Jurkat, Clone E6-1 (cell line): ENCODE measurements at places on chromosomes 5 and 9.

GRCh38 chr5:120122703-120123102 lies 341.4 kb upstream of the PRR16 start:
- DNase-seq, result no peak

DNA sequence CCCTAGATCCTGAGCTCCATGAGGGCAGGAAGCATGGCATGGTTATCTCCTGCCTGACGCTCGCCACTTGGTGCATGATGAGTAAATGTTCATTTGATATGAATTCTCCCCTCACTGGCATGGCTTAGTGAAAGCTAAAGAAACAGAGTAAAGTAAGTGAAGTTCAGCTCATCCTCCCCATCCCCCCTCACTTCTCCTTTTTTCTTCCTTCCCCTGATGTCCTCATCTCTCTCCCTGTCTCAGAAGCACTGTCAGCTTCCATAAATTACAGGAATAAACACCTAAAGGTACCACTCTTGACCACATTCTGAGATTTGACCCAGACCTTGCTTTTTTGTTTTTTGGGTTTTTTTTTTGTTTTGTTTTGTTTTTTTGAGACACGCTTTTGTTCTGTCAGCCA lies 73.3 kb downstream of the SNX18 start:
- no peak for DNase-seq

GRCh38 chr5:74173241-74173640 lies 467.3 kb downstream of the ENC1 start:
- DNase-seq, result no peak

DNA sequence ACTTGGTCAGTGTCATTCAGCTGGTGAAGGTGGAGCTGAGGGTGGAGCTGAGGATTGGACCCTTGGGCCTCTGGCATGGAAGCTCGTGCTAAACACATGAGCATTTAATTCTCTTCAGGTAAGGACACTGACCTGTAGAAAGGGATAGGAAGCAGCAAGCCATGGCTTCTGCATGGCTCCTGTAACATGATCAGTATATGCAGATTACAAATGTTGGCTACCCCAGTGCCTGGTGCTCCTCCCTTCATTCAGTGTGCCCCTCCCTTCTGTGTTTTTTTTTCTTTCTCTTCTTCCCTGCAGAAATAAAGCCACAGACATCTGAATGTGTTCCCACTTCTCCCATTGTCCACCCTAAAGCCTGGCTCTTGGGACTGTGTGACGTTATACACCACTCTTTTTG lies 52.9 kb downstream of the ARHGAP26 start:
- no peak for DNase-seq

DNA sequence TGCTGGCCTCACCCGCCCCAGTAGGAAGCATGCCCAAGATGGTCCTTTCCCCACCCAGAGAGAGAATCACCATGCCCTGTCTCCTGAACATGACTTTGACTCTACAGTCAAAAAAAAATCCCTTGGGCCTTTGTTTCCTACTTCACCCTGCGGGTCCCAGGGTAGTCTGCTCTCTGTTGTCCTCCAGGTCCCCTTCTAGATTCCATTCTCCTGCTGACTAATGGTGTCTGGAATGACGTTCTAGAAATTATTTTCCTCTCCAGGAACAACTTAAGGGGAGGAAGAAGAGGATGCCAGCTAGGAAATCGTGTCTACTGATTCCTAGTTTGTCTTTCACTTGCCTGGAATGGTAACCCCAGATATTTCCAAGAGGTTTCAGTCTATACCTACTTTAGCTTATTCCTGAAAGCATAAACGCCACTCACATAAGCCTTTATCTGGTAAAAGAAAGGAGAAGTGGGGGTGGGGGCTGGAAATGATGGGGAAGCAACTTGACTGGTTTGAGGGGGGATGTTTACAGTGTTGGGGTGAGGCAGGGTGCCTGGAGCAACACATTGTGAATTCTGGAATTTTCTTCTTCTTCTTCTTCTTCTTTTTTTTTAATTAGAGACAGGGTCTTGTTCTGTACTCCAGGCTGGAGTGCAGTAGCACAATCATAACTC lies 93.9 kb downstream of the SNX18 start:
- no peak for DNase-seq

DNA sequence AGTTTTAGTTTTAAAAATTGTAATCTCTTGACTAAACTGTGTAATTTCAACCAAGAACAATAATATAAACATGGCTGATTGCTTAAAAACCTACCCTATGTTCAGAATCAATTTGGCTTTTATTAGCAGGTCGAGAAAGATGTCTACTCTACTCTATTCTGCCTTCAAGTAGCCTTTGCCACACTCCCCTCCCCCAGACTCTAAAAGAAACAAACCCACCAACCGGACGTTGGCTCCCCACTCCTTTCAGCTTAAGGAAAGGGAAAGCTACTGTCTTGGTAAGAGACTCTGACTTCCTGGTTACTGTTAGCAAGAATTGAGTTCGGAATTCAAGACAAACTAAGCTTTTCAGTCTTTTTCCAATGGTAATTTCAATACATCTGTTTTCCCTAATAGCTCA lies 46.7 kb downstream of the TNFAIP8 start:
- DNase-seq, result no peak

GRCh38 chr5:172548311-172548731 lies 92.7 kb upstream of the NEURL1B start:
- no peak for DNase-seq

- DNase-seq, result no peak
Observed at GRCh38 chr5:133309984-133310621, 258.3 kb downstream of the HSPA4 start.

DNA sequence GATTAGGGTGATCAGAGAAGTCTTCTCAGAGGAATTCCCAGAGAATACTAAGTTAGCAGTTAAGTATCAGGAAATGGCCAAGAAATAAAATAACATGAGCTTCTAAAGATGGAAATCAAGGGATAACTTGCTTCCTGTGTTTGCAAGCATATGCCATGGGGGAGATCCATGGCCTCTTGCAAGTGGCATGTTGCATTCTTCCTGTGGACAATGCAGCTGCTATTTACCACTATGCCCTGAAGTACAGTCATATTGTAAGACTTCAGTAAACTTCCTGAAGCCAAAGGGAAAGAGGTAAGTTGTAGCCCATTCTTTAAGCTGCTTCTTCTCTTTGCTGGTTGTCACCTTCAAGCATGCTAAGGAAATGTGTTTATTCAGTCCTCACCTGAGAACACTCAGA lies 154.7 kb upstream of the RUSC2 start:
- no peak for DNase-seq

GRCh38 chr5:6829150-6829784 lies 116.0 kb downstream of the TENT4A start:
- DNase-seq, result no peak

DNA sequence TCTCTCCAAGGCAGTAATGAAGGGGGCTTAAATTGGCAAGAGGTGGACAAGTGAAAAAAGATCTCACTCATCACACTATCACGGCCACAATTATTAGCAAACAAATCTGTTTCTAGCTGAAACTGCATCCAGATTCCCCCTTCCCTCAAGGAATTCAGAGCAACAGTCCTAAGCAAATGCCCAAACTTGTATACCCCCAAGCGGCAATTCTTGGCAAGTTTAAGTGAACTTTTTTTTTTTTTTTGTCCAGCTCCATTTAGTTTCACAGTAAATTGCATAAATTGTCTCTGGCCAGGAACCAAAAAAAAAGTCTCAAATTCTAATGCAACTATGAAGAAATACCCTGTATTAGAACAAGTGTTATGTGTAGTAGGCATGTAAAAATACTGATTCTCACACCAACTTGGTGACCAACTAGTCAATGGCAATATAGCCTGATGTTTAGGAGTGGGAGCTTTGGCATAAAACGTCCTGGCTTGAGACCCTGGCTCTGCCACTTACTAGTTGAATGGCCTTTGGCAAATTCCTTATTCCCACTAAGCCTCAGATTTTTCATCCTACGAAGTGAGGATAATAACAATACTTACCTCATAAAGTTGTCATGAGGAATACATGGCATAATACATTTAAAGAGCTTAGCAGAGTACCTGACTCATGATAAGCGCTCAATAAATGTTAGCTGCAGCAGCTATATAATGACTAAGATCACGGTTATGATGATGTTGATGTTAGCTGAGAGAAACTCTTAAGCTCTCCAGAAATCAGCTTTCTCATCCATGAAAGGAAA lies 193.2 kb downstream of the ADAMTSL1 start:
- no peak for DNase-seq

DNA sequence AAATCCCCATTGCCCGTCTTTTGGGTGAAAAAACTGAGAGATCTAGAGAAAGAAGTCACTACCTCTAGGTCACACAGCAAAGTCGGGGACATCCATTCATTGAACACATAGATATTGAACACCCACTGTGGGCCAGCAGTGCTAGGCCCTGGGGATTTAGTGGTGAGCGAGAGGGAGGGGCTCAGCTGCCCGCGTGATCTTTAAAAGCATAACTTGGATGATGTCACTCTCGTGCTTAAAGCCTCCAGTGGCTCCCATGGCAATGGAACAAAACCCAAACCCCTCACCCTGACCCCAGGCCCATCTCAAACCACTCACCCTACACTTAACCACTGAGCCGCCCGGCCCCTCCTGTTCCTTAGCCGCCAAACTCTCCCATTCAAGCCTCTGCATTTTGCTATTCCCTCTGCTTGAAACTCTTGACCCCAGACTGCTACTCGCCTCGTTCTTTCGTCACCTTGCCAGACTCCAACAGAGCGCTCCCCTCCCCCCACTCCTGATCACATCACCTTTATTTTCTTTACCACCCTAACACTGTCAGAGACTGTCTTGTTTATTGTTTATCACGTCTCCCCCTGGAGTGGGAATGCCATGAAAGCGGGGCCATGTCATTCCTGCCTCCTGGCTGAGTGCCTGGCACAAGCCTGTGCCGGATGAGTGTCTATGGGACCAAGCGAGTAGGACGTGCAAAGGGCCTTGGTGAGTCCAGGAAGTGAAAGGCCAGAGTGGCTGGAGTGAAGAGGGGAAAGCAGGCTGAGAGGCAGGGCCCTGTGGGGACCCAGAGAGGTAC lies 710 bp upstream of the PIP5KL1 start:
- DNase-seq, result no peak

GRCh38 chr5:95392593-95393182 lies 1.5 kb downstream of the FAM81B start:
- no peak for DNase-seq

DNA sequence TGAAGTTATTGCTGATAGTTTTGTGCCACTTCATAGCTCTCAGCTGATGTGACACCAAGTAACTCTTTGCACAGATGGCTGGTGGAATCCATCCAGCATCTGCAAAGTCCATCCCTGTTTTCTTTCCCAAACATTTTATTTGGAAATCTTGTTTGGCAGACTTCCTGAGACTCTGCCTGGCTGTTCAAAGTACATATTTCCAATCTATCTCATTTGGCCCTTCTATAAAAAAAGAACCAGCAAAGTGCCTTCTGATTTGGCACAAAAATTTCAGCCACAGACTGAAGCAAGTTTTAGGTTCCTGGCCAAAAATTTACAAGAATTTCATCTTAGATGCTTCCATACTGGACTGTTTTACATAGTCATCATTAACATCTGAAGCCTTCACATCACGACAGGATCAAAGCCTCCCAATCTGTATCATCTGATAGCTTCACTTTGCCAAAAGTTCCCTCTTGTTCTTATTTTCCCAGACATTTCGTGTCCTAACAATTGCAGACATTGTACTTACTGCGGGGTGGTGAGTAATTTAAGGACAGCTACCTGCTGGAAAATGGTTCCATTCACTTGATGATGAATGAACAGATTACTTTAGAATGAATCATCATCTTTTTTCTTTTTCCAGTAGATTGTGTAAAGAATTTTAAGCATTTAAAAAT lies 377.3 kb downstream of the KIAA0825 start:
- DNase-seq, result no peak

GRCh38 chr5:31682025-31682424 lies 43.1 kb downstream of the PDZD2 start:
- DNase-seq, result no peak

DNA sequence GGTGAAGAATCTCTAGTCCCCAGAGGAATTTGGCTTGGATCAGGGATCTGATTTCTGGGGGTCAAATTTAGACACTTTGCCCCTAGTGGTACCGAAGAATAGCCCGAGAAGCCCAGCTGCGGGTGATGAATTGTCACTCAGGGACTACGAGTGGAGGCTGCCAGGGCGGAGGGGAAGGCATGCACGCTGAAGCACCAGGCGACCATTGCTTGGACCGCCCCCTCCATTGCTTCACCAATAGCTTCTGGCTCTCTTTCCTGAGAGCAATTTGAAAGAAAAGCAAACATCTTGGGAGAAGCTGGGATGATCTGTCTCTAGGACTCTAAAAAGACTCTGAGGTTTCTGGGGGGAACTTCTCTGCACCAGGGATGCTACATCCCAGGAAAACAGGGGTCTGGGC lies 137.6 kb downstream of the CRB2 start:
- DNase-seq, result no peak

- no peak for DNase-seq
Observed at GRCh38 chr5:14503681-14504331, 77.8 kb upstream of the OTULINL start.

DNA sequence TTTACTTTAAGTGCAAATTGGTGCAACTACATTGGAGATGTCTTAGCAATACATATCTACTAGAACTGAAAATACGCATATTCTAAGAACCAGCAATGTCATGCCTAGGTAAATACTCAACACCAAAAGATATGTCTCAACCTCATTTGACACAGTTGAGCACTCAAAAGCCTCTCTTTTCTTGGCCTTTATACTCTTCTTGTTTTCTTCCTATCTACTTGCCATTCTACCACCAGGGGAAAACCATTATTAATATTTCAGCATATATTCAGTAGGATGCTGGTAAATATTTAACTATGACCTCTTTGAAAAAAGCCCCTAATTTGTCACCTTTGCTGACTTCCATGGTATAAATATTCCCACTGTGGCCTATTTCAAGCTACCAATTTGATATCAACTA lies 443.8 kb downstream of the LRRC70 start:
- DNase-seq, result no peak
